ENCODE measurements at places on chromosomes 3 and 15. TPM values are rescaled to one million over a fixed set of nuclear protein-coding genes. Genes with fewer than 3 reads are reported as not detected.

DNA sequence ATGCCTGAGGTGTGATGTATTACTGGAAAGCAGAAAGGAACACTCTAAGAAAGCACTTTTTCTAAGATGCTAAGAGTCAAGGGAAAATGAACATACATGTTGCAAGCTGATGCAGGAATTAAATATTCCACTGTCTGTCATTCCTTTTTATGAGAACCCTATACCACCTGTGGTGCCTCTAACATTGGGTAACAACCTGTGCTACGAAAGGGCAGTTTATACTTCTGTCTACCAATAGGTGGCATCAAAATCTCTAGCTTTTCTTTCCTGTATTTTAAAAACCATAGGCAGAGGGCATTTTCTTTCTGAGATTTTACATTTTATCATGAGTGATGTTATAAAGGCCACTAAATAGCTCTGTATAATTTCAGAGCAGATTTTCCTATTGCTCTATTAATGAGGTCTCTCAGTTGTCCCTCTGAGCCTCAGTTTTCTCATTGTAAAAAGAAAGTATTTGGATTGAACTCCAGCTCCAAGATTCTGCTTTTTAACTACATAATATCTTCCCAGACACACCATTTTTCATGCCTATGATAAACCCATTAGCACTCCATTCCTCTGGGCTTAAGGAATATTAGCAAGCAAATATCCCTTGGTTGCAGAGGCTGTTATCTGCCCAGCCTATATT, 3.5 kb upstream of the CPNE4 start:
- DNase-seq = no peak

- DNase-seq = no peak
Measured at GRCh38 chr15:58332676-58333400, 99.0 kb upstream of the LIPC start.

DNA sequence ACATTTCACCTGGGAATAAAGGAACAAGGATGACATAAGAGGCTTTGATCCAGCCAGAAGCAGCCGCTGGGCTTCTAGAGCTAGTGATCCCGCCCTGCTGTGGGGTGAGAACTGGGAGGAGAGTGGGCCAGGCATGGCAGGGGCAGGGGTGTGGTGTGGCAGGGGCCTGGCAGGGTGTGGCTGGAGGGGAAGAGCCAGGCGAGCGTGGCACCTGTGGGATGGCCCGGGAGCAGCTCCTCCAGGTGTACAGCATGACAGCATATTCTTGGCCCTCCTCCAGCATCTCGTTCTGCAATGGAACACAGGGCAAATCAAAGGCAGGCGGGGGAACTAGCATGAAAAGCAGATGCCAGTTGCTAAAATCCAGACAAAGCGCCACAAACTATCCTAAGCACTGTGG, 35.5 kb downstream of the CYFIP1 start:
- no peak for DNase-seq

BTLA gene
- polyA plus RNA-seq = 0.62 TPM

GRCh38 chr15:40128766-40129660, 20.3 kb upstream of the BMF start:
- no peak for DNase-seq

C3orf22 gene
- 0.09 TPM for polyA plus RNA-seq

DUOX2 gene
- polyA plus RNA-seq = 0.11 TPM

GPR171 gene
- 0.50 TPM for polyA plus RNA-seq

GRCh38 chr3:188581365-188581764, 427.4 kb downstream of the LPP start:
- no peak for DNase-seq

DNA sequence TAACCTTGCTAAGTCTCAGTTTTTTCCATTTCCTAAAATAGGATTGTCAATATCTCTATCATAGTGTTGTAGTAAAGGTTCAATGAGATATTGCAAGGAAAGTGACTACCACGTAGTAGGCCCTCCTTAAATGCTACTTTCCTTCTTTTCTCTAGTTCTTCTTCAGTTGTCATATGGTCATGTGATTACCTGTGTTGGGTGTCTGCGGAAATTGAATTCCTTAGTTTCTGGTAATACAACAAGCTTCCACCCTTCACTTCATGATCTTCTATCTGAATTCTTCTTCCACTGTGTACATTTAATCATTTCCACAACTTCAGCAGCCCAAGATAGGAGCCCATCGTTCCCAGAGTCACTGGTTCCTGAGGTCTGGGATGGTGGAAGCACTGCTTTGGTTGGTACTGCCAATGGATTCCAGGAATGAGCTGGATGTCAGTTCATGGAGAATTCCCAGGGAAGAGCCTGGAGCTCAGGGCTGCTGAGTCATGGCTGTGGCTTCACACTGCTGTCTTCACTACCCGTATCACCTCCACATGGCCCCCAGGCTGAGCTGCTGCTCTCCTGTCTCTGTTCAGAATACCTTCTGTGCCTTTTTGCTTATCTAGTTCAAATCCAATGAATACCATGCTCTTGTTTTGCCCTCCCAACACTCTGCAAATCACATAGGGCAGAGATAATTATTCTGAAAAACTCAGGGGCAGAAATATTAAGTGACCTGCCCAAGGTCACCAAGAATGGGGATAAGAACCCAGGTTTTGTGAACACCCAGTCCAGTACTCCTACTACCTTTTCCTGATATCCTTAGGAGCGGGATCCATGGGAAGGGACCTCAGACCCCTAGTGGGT, 98.6 kb downstream of the RPL39L start:
- DNase-seq = no peak

GRK7 gene
- 0.11 TPM for polyA plus RNA-seq

LDHAL6B gene
- polyA plus RNA-seq = 0.19 TPM

SUMF1 gene
- polyA plus RNA-seq = 48.5 TPM

DNA sequence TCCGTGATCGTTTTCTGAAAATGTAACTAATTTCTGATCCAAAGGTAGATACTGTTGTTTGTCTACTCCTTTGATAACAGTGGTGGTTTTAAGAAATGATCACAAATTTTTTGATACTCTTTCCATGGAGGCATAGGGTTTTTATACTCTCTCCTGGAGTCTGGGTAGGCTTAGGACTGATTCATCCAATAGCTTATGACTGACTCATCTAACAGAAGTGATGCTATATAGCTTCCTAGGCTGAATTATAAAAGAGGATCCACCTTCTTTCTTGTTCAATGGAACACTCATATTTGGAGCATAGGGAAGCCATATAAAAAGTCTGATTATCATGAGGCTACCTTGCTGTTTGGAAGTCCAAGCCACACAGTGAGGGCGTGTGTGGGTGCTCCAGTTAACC, 84.3 kb downstream of the CHST2 start:
- no peak for DNase-seq

DNA sequence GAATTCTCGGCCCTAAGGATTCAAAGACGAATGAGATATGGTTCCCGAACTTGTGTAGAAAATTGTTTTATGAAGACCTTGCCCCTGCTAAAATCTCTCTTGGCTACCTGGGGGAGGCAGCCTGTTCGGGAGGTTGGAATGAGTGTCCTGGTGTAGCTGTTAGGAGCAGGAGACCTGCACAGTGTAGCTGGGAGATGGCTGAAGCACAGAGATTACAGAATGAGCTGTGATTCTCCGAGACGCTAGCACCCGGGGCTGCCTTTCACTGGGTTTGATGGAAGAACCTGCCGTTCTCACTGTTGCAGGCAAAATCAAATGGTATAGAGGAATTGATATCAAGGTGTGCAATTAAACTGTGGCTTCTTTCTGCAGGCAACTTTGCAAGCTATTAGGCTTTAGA, 68.0 kb downstream of the TRAK1 start:
- no peak for DNase-seq

GRCh38 chr3:17605032-17605431, 137.4 kb downstream of the TBC1D5 start:
- no peak for DNase-seq

Data from renal cortex interstitium (tissue), 15 donors.